ENCODE measurements at places on chromosomes 16 and 17.

GRCh38 chr17:60601447-60602384 is 1.7 kb downstream of the PPM1D start:
- DNase-seq: peak; percentile 75

DNA sequence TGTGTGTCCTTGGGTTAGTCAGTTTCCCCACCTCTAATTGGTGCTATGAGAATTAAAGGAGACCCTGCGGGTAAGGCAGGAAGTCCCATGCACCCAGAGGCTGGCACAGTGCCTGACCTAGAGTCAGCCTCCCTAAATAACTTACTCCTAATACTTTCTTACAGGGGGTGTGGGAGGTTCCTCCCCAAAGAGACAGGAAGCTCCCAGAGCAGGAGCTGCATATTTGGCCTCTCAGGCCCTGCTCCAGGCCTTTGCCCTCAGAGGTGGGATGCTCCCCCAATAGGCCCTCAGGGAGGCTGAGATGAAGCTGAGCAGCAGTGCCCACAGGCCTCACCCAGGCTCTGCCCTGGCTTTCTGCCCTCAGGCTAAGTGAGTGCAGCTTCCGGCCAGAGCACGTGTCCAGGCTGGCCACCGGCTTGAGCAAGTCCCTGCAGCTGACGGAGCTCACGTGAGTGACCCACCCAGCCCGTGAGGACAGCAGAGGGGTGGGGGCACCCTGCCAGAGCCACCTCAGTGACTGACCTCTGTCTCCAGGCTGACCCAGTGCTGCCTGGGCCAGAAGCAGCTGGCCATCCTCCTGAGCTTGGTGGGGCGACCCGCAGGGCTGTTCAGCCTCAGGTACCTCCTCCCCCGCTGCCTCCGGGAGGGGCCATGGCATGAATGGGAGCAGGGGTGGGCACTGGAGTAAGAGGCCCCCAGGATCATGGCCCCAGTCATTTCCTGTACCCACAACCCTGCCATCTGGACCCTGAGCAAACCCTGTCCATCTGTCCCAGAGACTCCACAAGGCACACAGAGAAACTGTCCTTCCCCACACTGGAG is 31.1 kb upstream of the CPNE2 start:
- peak; percentile 54 for DNase-seq

- DNase-seq: peak; percentile 74
Observed at GRCh38 chr17:74569020-74570003, 2.0 kb upstream of the CD300H start.

DNA sequence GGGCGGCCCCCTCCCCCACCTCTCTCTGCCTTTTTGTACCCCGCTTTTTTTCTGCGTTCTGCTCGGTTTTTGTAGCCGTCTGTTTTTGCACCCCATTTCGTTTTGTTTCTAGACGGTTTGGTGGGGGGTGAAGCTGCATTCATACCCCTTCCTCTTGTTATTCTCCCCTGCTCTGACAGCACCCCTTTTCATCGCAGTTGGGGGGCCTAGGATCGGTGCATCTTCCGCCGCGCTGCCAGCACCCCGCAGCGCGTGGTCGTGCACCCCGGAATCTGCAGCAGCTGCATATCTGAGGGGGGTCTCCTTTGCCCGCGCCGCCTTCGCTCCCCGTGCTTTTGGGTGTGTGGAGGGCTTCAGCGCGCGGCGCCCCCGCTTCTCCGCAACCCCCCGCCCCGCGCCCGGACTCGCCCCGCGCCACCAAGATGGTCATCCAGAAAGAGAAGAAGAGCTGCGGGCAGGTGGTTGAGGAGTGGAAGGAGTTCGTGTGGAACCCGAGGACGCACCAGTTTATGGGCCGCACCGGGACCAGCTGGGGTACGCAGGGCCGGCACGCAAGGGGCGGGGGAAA is 455 bp downstream of the ATP1B2 start:
- DNase-seq: no peak

DNA sequence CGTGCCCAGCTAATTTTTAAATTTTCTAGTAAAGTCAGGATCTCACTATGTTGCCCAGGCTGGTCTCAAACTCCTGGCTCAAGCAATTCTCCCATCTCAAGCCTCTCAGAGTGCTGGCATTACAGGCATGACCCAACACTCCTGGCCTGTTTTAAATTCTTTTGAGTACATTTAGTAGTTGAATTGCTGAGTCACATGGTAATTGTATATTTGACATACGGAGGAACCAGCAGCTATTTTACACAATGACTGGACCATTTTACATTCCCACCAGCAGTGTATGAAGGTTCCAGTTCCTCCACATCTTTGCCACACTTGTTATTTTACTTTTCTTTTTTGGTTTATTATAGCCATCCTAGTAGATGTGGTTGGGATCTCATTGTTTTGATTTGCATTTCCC is 43.6 kb downstream of the RHOT1 start:
- DNase-seq: peak; percentile 37

GRCh38 chr17:16459271-16459670 is 32.7 kb downstream of the LRRC75A start:
- no peak for DNase-seq

GRCh38 chr16:9816644-9817043 is 365.6 kb downstream of the GRIN2A start:
- no peak for DNase-seq

DNA sequence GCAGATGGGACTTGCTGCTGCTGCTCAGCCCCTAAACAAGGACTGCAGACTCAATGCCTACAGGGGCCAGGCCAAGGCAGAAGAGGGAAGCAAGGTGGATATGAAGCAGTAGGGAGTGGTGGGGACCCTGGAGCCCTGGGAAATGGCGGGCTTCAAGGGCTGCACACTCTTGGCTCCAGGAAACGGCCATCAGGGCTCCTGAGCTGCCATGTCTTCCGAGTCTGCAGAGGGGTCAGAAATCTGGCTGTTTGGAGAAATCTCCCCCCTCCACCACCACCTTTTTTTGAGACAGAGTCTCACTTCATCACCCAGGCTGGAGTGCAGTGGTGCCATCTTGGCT is 169.1 kb downstream of the KATNIP start:
- DNase-seq: no peak

DNA sequence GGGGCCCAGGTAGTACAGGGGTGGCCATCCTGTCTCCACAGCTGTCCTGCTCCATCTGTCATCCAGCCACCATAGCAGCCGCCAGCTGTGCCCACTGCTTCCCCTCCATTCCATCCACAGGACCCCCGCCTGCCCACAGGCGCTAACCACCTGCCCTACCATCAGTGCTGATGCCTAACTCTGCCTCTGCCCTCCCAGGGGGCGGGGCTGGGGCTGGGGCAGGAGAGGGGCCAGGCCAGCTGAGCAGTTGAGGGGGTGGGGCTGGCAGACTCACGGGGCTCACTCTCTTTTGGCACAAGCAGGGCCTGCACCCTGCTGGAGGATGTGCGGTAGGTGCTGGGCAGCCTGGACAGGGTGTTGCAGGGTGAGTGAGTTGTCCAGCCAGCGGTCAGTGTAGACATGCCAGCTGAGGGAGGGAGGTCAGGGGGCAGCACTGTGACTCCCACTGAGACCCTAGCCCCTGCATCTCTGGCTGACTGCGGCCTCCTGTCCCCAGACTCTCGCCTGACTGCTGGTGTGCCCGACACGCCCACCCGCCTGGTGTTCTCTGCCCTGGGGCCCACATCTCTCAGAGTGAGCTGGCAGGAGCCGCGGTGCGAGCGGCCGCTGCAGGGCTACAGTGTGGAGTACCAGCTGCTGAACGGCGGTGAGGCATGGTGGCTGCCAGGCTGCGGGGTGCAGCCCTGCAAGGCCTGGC is 9.6 kb downstream of the GALK1 start:
- DNase-seq: no peak

- no peak for DNase-seq
Observed at GRCh38 chr17:80773243-80773991, 218.2 kb upstream of the CHMP6 start.

GRCh38 chr17:9004132-9004960 is 17.0 kb upstream of the NTN1 start:
- DNase-seq: peak; percentile 45

GRCh38 chr16:64983963-64984362 is 137.9 kb downstream of the CDH11 start:
- no peak for DNase-seq

- peak; percentile 70 for DNase-seq
Observed at GRCh38 chr16:28531777-28532744, 6.7 kb downstream of the NUPR1 start.

DNA sequence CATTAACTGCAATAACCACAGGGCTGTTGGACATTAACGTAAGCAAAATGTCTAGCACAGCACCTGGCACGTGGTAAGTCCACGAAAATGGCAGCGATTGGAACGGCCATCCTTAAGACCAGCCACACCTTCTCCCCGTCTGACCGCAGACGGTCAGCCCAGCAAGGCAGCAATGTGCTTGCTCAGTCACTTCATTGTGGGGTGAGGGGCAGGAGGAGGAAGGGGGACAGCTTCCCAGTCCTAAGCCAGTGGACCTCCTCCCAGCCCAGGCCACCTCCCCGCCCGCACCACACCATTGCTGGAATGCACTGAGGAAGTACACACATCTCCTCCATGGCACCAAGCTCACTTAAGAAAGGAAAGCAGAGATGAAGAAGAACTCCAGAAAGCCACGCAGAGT is 8.6 kb upstream of the MYLK3 start:
- no peak for DNase-seq

DNA sequence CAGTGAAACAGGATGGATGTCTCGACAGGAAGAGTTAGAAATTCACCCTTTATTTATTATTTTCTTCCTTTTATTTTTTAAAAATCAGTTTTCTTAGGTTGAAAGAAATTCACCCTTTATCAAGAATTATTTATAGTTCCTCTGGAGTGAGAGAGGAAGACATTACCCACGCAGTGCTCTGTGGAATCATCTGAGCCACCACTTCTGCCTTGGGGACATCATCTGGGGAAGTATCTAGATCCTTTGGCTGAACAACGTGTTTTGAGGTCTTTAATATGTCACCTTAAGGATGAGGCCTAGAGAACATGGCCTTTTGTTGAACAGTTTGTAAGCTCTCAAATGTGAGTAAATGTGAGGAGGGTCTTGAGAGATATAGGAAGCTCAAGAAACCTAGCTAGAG is 183.3 kb downstream of the UTP18 start:
- no peak for DNase-seq

DNA sequence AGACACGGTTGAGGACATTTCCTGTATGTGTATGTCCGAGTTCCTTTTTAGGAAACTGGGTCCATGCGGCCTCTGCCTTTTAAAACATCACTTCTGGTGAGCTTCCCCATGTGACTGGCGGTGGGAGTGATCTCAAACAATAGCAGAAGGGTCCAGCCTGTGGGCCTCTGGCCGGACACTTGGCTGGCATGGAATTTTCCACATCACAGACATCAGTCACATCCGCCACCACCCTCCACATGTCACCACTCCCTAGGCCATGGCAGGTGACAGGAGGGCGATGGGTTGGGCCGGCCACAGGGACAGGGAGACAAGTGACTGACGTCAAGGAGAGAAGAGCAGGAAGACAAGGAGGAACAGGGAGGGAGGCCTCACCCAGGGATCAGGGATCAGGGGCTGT is 83.7 kb downstream of the DNAH17 start:
- no peak for DNase-seq

GRCh38 chr17:13600475-13601321 is 1.0 kb downstream of the HS3ST3A1 start:
- peak; percentile 14 for DNase-seq

- no peak for DNase-seq
Observed at GRCh38 chr16:72021043-72021442, 12.5 kb downstream of the DHODH start.

GRCh38 chr16:397135-397661 is at the start of gene NME4:
TSS of gene NME4 (plus strand) at chr16:397199. CDS start at chr16:397223, 24 bp downstream.
- peak; percentile 63 for DNase-seq

Measured in trophoblast cell (in vitro differentiated cells and primary cell).